Activated gamma-delta T cell treated with anti-CD3 and anti-CD28 coated beads, Interleukin-2, amount 50 U/mL, for 16 hours (primary cell): ENCODE measurements at places on chromosomes 12 and 14.

DNA sequence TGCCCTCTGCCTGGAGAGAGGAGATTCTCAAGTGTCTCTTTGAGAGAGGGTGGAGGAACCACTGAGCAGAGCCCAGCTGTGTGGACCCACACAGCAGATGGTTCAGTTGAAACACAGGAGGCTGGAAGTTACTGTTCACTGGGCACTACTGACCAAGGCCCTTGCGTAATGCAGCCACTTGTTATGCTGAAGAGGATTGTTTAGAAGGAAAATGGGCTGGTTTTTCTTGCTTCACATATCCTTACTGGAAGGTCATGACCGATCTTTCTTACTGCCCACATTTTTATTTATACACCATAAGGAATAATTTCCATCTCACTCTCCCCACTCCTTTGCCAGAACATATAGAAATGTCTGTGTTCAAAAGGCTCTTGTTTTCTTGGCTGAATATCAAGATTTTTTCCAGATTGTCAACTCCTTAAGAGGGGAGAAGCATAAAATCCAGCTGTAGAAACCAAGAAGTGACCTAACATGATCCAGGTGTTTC is 375.1 kb upstream of the DDHD1 start:
- DNase-seq, result no peak

DNA sequence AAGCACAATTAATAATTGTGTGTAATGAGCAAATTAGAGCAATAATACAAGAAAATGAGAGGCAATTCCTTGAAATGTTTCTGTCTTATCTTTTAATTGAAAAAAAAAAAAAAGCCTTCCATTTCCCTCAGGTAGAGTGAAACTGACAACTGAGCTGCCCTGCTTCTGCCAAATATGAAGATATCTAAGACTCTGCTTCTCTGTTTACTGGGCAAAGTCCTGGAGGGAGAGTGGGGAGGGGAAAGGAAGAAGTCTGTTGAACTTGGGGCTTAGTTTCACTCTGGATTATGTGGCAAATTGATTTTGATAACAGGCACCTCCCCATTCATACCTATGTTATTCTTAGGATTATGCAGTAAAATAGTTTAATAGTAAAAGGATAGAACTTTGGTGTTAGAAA is 364.9 kb downstream of the NRXN3 start:
- no peak for DNase-seq

DNA sequence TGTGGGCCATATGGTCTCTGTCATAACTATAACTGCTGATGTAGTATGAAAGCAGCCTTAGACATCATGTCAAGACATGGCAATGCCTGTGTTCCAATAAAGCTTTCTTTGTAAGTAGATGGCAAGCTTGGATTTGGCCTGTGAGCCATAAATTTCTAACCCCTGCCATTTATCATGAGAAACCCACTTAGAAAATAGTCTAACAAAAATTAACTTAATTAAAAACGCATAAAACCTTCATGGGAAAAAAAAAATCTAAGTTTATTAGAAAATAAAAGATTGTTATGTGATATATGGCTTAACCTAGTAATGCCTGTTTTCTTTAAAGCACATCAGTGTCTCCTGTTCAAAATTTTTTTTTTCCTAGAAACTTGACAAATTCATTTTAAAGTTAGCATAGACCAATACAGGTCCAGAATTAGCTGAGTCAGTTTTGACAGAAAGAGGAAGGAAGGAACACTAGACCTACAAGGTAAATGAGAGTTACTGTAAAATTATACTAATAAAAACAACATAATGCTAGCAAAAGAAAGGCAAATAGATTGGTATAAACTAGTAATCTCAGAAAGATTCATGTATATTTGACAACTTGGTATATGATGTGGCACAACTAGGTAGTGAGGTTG is 68.2 kb downstream of the USP15 start:
- no peak for DNase-seq

DNA sequence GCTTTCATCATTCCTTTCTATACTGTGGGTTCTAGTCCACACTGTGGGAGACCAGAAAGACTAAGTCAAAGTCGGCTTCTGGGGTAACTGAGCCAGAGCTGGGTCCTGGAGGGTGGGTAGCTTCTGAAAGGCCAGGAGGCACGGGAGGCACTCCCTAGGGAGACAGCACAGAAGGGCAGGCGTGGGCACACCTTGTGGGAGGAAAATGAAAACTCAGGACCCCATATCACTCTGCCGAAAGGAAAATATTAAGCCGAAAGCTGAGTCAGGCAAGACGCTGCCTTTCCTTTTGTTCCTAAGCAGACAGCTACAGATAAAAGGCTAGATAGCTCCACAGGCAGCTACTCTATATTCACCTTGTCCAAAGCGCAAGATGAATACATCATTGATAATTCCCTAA is 20.7 kb downstream of the ANO2 start:
- DNase-seq, result no peak

DNA sequence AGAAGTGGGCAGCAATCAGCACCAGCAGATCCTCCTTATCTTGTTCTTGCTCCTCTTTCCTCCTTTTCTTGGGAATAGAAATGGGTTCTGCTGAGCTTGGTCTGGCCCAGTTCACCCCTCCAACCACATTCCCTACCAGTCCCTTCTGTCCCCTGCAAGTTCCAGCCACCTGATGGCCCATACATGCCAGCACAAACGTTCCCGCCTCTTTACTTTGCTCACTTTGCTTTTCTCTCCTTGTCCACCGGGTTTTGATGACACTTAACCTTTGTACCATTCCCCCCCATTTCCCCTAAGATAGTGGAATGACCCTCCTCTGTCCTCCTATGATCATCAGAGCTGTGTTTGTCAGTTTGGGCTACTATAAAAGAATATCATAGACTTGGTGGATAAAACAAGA is 23.4 kb upstream of the EML1 start:
- DNase-seq, result no peak

DNA sequence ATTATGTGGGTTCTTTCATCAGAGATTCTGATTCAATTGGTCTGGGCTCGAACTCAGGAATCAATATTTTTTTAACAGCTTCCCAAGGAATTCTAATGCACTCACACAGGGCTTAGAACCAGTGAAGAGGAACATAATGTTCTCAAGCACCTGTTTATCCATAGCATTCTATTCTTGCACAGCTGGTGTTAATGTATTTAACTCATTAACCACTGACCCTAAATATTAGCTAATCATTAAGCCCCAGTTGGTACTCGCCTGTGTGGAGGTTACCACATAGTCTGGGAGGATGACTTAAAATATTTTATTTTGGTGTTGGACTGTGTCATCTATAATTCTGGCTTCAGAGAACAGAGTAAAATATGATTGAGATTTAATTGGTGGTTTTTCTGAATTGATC is 45.3 kb downstream of the LRP6 start:
- no peak for DNase-seq

GRCh38 chr12:101552277-101552676 is 42.5 kb upstream of the MYBPC1 start:
- no peak for DNase-seq

GRCh38 chr12:1716215-1716862 is 25.5 kb downstream of the ADIPOR2 start:
- no peak for DNase-seq

GRCh38 chr12:66590275-66590985 is 88.4 kb downstream of the GRIP1 start:
- no peak for DNase-seq

- no peak for DNase-seq
Observed at GRCh38 chr14:24609655-24610344, at the start of gene GZMH. GZMH (minus strand) TSS chr14:24609685; CDS start chr14:24609613, 72 bp downstream.

- DNase-seq, result no peak
Observed at GRCh38 chr14:95291859-95292542, 27.7 kb downstream of the CLMN start.

DNA sequence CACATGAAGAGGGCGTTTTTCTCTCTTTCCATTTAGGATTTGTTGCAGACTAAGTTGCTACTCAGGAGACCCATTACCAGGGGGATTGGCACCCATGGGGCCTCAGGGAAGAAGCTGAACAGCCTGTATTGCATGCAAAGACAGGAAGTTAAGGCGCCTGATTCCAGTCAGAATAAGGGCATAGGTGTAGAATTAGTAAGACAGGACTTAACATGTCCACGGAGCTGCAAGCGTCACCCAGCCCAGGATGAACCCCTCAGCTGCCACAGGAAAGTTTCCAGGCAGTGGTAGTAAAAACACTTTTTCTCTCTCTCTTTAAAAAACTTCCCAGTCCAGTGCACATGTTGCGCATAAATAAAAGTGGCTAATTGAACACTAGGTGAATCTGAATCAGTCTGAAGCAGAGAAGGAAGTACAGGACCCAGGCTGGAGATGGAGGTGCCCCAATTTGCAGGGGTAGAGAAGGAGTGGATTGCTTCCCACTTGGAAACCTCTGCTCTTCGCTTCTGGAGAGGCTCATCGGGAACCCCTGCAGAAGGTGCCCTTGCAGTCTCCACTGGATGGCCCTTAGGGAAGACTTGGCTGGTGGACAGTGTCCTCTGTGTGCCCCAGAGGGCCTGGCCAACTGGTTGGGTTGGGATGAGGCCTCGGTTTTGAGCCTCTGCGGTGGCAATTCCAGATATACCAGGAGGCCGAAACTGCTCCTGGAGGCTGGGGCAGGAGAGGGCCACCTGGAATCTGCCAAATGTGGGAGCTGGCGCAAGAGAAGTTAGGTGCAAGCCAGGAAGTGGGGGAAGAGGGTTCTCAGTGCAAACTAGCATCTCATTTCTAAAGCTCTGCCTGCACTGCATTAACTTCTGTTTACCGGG is 10.7 kb upstream of the TBX3 start:
- DNase-seq, result no peak

- no peak for DNase-seq
Observed at GRCh38 chr12:93689076-93689834, 12.1 kb downstream of the CRADD start.

GRCh38 chr12:124703856-124704255 is 136.4 kb upstream of the NCOR2 start:
- DNase-seq, result no peak

- peak; percentile 20 for DNase-seq
Observed at GRCh38 chr12:11653215-11653753, 3.8 kb downstream of the ETV6 start.

DNA sequence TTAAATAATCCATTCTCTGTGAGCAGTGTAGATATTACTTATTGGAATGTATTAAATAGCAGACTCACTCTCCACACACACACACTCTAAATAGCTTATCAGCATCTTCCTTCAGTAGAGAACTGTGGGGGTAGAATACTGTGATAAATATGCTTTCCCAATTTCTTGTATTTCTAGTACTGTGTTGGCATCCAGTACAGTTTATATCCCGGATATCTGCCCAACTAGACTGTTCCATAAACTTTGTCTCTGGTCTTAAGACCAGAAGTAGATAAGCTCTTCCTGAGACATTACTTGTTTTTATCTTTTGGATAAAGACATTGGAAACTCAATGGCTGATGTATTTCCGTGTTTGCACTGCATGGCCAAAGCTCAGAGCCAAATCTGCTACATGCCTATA is 136.2 kb upstream of the PDZRN4 start:
- DNase-seq, result no peak

DNA sequence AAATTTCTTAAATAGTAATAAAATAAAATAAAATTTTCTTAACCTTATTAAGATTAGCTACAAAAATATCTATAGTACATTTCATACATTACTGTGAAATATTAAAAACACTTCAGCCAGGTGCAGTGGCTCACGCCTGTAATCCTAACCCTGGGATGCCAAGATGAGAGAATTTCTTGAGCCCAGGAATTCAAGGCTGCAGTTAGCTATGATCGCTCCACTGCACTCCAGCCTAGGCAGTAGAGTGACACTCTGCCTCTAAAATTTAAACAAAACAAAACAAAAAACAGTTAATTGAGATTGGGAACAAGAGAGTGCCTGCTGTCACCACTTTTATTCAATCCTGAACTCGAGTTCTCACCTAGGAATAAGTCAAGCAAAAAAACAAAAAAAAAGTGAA is 95.0 kb upstream of the CPNE8 start:
- DNase-seq, result no peak

DNA sequence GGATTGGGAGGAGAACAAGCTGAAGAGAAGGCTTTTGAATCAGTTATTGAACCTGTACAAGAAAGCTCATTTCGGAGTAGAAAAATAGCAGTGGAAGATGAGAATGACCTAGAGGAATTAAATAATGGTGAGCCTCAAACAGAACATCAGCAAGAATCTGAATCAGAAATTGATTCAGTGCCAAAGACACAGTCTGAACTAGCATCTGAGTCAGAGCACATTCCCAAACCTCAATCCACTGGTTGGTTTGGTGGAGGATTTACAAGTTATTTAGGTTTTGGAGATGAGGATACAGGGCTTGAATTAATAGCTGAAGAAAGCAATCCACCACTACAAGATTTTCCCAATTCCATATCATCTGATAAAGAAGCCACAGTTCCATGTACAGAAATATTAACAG is 13.5 kb downstream of the MIA2 start:
- no peak for DNase-seq

- DNase-seq, result no peak
Observed at GRCh38 chr14:31886156-31886835, 190.8 kb upstream of the ARHGAP5 start.

DNA sequence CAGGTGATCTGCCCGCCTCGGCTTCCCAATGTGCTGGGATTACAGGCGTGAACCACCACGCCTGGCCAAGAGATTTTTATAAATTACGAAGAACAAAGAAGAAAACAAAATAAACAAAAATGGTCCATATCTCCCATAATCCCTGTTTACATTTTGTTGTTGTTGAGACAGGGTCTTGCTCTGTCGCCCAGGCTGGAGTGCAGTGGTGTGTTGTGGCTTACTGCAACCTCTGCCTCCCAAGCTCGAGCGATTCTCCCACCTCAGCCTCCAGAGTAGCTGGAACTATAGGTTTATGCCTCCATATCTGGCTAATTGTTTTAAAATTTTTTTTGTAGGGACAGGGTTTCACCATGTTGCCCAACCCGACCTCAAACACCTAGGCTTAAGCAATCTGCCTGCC is 156.1 kb downstream of the ZNF664 start:
- DNase-seq, result no peak

DNA sequence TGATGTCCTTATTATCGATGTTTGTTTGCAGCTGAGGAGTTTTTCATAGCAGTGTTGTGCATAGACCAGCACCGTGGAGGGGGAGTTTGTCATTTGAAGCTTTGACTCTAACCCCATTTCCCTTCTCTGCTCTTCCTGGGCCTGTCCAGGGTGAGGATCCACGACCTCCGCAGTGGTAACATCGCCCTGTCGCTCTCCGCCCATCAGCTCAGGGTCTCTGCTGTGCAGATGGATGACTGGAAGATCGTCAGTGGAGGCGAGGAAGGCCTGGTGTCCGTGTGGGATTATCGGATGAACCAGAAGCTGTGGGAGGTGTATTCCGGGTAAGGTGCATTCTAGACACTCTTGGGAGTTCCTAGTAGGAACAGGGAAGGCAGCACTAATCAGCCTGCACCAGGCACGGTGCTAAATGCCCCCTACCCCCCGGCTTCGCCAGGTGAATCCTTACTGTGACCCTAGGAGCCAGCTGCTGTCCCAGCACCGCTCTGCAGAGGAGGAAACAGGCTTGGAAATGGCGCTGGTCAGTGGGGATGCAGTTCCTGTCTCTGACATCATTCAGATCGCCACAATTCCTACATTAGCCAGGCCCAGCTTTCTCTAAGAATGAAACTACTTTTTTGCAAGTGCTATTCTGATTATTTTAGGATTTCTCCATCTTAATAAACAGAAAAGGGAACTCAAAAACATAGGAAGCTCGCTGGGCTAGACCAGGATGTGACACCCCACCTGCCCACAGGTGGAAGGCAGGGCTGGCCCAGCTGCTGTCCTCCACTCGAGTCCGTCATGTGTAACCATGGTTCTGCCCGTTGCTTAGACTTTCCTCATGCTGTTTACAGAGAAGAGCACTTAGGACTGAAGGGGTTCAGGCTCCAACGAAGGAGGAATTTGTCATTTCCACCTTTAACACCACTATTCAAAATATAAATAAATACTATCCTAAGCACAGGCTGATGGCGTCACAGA is 74.9 kb downstream of the TESC start:
- DNase-seq, result no peak

GRCh38 chr12:31232361-31232965 is 93.5 kb downstream of the SINHCAF start:
- no peak for DNase-seq
